ENCODE measurements at places on chromosomes 16 and 17.

GRCh38 chr17:1532836-1533602, 16.6 kb upstream of the INPP5K start:
- DNase-seq, result peak; percentile 45

GRCh38 chr17:41918314-41919164, at the start of gene ACLY:
ACLY (minus strand) TSS chr17:41918951; CDS start chr17:41913873, 5,078 bp downstream.
- peak; percentile 97 for DNase-seq

DNA sequence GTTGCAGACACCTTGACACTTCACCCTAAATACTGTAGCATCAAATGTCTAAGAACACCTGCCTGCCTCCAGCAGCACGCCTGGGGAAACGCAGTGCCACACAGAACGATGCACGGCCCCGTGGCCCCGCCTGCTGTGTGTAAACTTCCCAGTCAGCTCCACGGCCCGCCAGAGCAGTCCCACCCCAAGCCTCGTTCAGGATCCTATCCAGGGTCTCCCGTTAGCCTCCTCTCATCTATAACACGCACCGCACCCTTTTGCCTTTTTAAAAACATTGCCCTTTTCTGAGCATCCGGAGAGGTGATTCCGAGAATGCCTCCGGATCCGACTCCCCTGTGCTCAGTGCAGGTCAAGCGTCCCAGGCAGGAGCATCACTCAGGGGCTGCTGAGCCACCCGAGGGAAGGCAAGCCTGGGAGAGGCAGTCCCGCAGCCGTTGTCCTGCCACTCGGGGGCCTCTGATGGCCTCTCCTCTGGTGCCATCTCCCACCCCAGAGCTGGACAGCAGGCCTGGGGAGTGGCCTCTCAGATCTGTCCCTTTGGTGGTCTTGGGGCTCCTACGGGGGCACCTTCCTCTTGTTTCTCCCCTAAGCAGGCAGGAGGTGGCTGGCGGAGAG, 37.9 kb upstream of the SLC38A10 start:
- DNase-seq, result no peak

DNA sequence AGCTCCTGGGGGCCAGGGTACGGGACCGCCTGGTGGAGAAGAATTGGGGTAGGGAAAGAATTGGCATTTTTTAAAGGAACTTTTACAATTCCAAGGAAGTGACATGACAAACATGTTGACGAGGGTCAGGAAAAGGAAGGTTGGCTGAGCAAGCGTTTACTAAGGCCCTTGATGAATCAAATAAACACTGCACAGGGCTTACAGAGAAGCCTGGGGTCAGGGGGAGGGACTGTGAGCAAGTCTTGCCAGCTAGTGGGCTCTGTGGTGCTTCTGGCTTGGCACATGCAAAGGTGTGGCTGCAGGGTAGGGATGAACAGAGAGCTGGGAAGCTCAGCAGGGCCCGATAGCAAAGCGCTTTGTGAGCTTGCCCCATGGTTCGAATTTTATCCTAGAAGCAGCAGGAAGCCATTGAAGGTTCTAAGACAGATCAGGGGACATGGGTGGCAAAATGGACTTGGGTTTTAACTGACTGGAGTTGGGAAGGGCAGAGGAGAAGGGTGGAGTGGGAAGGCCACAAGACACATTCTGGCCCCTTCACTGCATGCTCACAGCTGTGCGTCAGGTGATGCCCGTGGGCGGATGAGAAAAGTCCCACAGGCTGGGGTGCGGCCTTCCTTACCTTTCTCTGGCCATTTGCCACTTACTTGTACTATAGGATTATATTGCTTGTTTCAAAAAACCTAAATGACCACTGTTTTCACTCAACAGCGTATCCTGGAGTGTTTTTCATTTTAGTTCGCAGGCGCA, 117.8 kb downstream of the SOCS1 start:
- no peak for DNase-seq

DNA sequence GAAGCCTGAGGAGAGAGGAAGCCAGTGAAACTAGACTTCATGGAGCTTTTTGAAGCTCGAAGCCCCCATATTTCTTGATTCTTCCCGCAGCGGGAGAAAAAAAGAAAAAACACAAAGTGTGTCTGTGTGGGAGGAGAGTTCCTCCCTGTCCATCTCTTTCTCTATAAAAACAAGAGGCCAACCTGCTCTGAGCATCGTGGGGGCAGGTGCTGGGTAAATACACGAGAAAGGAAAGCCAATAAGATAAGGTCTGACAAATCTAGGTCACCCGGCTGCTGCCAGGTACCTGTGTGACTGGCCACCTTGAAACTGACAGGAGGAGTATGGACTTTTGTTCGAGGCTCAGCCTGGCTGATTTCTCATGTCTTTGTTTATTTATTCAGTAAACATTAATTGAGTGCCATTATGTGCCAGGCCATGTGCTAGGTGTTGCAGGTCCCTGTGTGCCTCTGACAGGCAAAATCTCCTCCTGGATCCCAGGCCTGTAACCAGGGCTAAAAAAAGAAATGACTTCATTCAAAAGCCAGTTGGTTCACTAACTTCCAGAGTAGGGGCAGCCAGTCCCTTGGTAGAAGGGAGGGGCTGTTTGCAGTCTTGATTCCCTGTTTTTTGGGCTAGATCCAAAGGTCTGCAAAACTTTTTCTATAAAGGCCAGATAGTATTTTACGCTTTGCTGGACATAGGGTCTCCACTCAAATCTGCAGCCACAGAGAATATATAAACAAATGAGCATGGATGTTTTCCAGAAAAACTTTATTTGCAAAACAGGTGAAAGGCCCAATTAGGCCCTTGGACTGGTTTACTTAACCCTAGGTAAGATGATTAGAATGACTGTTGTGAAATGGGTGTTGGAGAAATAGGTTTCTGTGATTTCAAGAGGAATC, 35.6 kb downstream of the YPEL2 start:
- no peak for DNase-seq

DNA sequence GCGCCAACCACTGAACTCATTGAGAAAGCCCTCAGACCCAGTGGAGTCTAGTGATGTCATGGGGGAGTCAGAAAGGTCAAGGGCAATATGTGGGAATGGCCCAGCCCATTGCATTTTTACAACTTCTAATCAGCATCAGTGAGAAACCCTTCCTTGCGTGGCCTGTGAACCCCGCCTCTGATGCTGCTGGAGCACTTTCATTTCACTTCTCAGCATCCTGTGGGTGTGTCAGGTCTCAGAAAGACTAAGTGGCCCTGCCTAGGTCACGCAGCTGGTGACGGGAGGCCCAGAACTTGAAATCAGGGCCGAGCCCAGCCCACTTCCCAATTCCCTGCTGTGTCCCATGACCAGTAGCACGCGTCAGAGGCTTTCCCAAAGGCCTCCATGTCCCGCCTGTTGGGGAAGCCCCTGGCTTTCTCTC, 6.1 kb downstream of the DNAI2 start:
- DNase-seq, result peak; percentile 30

- no peak for DNase-seq
Observed at GRCh38 chr17:10793256-10793655, 10.6 kb downstream of the TMEM238L start.

- DNase-seq, result no peak
Observed at GRCh38 chr17:80367503-80367902, 47.5 kb upstream of the ENDOV start.

GRCh38 chr17:34321964-34322363, 2.7 kb downstream of the CCL8 start:
- DNase-seq, result no peak

- DNase-seq, result no peak
Observed at GRCh38 chr17:66702106-66702936, 132.6 kb upstream of the CACNG5 start.

GRCh38 chr17:27980043-27980442, 62.4 kb upstream of the NLK start:
- DNase-seq, result no peak

- DNase-seq, result no peak
Observed at GRCh38 chr17:38725066-38725465, 5.1 kb upstream of the CISD3 start.

GRCh38 chr16:26569793-26570192, 496.9 kb upstream of the C16orf82 start:
- no peak for DNase-seq

DNA sequence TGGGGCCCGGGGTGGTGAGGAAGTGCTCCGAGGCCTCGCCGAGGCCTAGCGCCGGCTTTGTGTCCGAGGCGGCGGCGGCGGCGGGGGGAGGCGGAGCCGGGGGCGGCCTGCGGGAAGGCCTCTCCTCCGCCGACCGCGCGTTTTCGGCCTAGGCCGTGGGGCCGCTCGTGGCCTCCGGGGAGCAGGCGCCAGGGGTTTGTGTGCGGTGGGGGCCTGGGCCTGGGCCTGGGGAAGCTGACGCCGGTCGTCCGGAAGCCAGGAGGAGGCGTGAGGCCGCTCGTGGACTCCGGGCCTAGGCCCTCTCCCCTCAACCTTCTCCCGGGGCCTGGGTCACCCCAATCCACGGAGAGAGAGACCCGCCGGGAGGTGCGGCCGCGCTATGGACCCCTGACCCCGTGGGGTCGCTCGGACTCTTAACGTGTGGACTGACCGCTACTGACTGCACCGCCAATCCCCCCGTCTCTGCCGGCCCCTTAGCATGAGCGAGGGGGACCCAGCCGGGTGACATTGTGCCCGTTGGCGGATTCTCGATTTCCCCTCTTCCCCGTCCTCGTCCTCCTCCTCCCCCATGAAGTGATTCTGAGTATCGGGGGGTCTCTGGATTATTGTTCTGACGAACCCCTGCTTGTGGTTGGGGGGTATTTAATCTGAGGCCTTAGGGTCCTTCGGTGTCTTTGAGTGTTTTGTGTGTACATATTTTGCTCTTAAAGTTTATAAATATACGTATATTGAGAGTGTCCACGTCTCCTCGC, 660 bp downstream of the RBBP6 start:
- DNase-seq, result peak; percentile 59

- DNase-seq, result no peak
Observed at GRCh38 chr16:88618182-88618955, 20.0 kb upstream of the IL17C start.

DNA sequence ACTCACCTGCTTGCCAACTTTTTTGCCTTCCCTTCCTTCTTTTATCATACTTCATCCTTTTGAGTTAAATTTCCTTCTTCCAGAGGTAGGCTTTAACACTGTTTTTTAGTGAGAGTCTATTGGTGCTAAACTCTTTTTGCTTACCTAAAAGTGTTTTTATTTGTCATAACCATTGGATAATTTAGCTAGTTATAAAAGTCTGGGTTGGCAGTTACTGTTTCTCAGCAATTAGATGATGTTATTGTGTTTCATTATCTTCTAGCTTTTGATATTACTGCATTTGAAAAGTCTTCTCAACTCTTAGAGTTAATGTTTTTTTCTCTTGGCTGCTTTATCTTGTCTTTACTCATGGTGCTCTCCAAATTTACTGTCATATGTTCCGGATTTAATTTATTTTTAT, 22.6 kb downstream of the ZNRF1 start:
- no peak for DNase-seq

- no peak for DNase-seq
Observed at GRCh38 chr16:13298666-13299065, 397.3 kb downstream of the SHISA9 start.

DNA sequence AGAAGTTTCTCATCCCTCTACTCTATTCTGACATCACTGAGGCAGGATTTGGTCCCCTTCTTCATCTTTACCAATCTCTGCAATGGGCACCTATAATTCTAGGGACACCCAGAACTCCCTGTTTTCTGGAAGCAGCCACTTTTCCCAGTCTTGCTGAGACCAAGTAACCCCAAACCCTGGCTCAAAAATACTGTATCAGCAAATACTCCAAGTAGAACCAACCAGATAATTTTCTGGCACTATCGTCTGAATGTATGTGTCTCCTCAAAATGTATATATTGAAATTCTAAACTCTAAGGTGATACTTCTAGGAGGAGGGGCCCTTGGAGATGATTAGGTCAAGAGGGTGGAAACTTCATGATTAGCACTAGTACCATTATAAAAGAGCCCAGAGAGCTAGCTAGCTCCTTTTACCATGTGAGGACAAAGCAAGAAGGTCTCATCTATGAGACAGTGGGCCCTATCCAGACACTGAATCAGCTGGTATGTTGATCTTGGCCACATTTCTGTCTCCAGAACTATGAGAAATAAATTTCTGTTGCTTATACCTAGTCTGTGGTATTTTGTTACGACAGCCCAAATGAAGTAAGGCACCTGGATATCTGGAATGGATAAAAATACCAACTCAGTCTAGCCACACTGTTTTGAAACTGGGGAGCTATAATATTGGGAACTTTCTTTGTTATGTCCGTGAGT, 464.4 kb downstream of the CDH11 start:
- no peak for DNase-seq

DNA sequence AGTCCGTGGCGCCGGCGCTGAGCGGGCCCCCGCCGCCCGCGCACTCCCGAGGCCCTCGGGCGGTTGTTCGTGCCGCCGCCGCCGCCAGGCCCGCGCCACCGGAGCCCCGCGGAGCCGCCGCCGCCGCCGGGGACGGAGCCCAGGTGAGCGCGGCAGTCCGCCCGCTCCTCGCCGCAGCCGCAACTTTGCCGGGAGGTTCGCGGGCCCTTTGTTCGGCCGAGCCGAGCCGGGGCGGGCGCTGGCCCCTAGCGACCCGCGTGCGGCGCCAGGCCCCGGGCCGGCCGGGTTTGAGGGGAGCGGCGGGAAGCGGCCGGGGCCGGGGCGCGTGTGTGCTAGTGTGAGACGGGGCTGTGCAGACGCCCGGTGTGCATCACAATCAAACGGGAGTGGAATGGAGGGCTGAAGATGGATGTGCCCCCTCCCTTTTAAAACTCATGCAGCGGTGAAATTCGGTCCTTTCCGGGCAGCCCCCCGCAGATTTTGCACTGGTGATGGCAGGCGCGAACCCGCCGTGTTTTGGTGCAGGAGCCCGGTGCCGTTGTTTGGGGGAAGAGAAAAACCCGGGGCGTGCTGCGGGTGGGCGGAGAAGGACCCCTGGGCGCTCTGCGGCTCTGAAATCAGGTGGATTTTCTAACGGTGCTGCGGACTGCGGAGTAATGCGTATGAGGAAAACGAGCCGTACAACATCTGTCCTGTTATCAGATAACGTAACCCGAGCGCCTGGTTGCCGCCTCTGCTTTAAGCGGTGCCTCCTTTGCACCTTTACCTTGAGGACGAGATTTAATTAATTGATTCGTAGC, 823 bp downstream of the TNRC6C start:
- DNase-seq, result peak; percentile 46

DNA sequence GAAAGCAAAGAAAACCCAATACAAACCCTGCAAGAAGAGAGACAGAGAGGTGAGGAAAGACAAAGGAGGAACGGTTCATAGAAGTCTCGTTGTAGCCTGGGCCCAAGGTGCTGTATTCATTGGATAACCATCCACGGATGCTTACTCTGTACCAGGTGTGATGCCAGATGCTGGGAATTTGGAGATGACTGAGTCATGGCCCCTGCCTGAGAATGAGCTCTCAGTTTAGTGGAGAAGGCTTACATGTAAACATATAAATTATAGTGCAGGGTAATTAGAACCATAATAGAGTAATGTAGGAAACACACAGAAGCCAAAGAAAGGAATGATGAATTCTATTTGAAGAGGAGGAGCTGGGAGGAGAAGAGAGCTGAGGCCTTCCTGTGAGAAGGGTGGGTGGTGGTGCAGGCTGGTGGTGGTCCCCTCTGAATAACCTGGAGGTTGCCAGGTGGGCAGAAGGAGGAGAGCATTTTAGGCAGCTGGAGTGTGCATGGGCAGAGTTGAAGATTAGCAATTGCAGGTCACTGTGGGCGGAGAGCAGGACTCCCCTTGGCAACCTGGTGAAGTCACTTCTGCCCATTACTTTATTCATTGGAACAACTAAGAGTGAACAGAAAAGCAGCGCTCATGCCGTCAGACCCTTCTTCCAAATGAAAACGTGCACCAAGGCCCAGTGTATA, 7.7 kb upstream of the ZG16 start:
- no peak for DNase-seq

GRCh38 chr16:6207580-6207979, 1110.0 kb upstream of the EEF2KMT start:
- no peak for DNase-seq
